Upper lobe of left lung (tissue), 6 donors: ENCODE measurements at places on chromosomes 1 and 21. TPM values are rescaled to one million over a fixed set of nuclear protein-coding genes. Genes with fewer than 3 reads are reported as not detected.
A peak's percentile ranks its signal among the peaks of the same experiment; 100 is the strongest.

DNA sequence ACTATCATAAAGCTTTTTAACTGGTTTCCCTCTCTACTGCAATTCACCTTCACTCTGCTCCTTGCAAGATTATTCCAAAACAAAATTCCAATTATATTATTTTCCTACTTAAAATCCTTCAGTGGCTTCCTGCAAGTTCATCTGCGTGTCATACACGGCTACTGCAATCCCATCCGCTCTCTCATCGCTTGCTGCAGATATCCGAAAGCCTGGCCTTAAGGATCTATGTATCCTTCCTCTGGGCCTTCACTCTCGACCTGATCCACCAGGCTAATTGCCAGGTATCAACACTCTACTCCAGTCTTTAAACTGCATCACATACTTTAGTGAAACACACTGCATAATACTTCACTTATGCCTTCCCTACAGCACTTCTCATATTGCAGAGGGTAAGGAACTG is 44.0 kb downstream of the VAV3 start:
- no peak overlapping the region for H3K27ac ChIP-seq
- no peaks in the 10 kb centered on the region for H3K4me1 ChIP-seq
- no peak overlapping the region for H3K4me3 ChIP-seq
- H3K36me3 ChIP-seq, result no peaks in the 10 kb centered on the region
- DNase-seq, result no peak
- no peaks in the 10 kb centered on the region for H3K27me3 ChIP-seq

PYHIN1 gene
- total RNA-seq, result 7.3 TPM

- no peak overlapping the region for H3K27ac ChIP-seq
- H3K4me3 ChIP-seq, result no peak overlapping the region
- no peak for DNase-seq
- no peaks in the 10 kb centered on the region for H3K4me1 ChIP-seq
- no peaks in the 10 kb centered on the region for H3K36me3 ChIP-seq
These were observed 26.1 kb upstream of the HUNK start for GRCh38 chr21:31846690-31847089.

OXCT2 gene
- 0.46 TPM for total RNA-seq

DNA sequence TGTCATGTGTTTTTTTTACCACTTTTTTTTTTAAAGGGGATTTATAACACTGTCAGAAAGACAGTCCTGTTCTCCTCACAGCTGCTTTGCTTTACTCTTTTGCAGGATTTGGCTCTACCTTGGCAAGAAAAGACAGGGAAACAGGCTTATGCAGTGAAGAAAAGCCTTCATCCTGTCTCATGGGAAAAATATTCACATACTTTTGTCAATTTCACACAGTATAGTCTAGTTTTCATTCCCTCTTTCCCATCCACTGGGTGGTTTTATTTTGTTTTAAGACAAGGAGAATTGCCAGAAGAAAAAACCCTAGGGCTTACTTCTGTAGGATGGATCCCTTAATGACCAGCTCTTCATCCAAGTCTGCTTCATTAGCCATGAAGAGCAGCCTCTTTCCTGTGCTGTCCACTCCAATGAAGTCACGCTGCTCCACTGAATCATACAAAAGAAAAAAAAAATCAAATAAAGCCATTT is 60.0 kb downstream of the EIF2B3 start:
- no peaks in the 10 kb centered on the region for H3K27me3 ChIP-seq
- no peak overlapping the region for H3K4me3 ChIP-seq
- no peak overlapping the region for H3K27ac ChIP-seq
- peaks cover 11% of the 10 kb centered on the region for H3K36me3 ChIP-seq
- no peaks in the 10 kb centered on the region for H3K4me1 ChIP-seq
- DNase-seq, result no peak

DNA sequence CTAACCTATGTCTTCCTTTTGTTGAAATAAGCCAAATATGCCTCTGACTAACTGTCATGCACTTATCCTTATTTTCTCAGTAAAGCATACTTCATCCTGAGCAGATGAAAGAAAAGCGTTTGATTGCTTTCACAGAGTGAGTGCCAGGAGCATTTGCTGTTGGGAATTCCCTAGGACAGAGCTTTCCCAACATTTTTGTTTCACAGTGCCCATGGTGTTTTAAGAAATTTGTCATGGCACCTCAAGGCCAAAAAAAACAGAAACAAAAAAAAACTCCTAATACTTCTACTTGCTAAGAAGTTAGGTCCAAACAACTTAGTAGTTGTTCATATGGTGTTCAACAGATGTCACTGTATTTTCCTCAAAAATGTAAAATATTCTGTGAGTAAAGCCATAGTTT is 120.8 kb upstream of the BMP8A start:
- no peak overlapping the region for H3K4me3 ChIP-seq
- DNase-seq, result no peak
- H3K36me3 ChIP-seq, result peaks cover 71% of the 10 kb centered on the region
- no peaks in the 10 kb centered on the region for H3K27me3 ChIP-seq
- no peak overlapping the region for H3K27ac ChIP-seq

GRCh38 chr1:234555390-234556024 is 54.5 kb downstream of the IRF2BP2 start:
- no peaks in the 10 kb centered on the region for H3K36me3 ChIP-seq
- H3K27ac ChIP-seq, result no peak overlapping the region
- no peak for DNase-seq
- no peaks in the 10 kb centered on the region for H3K27me3 ChIP-seq

DNA sequence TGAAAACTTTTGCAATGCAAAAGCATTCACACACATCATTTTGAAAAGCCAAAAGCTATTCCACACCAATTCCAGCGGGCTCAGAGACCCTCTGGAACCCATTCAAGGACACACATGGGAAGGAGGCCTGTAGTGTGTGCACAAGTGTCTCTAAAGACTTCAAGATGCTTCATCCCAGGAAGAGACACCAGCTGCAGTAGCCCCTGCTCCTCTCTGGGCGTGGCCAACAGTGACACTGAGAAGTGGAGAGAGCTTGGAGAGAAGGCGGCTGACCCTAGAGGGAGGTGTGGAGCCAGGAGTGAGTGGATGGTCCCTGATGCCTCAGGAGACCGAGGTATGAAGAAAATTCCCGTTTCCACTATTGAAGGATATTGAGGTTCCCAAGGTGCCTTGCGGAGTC is 14.9 kb upstream of the TNNI1 start:
- no peak overlapping the region for H3K27ac ChIP-seq
- no peak for DNase-seq
- H3K36me3 ChIP-seq, result no peaks in the 10 kb centered on the region
- H3K4me3 ChIP-seq, result no peak overlapping the region

- peak overlapping the region; percentile 47 for H3K4me3 ChIP-seq
- no peaks in the 10 kb centered on the region for H3K36me3 ChIP-seq
- H3K27ac ChIP-seq, result no peak overlapping the region
- peaks cover 9% of the 10 kb centered on the region for H3K4me1 ChIP-seq
These were observed 3.2 kb upstream of the NBPF3 start for GRCh38 chr1:21436488-21437340.

- peaks cover 8% of the 10 kb centered on the region for H3K4me1 ChIP-seq
- H3K36me3 ChIP-seq, result no peaks in the 10 kb centered on the region
- H3K4me3 ChIP-seq, result no peak overlapping the region
- H3K27me3 ChIP-seq, result no peaks in the 10 kb centered on the region
- no peak overlapping the region for H3K27ac ChIP-seq
These were observed 239.8 kb downstream of the NFIA start for GRCh38 chr1:61322008-61322744.

DNA sequence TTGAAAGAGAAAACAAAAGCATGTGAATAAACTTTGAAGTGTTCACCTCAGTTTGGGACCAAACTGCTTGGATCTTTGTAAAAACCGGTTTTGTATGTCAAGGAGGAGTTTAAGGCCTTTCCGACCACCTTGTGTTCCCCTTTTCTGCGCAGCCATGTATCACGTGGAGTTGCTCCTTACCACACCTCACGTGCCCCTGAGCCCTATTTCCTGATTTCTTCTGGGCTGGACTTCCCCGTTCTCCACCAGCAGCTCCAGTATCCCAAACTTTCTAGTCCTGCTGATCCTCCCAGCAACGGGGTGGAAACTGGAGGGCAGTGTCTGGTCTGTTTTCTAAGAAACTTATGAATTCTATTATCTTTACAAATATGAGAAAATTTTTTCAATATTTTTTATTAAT is 1.6 kb upstream of the SH3D21 start:
- no peak for DNase-seq
- H3K27me3 ChIP-seq, result no peaks in the 10 kb centered on the region
- no peak overlapping the region for H3K4me3 ChIP-seq
- peaks cover 36% of the 10 kb centered on the region for H3K36me3 ChIP-seq
- H3K4me1 ChIP-seq, result peaks cover 30% of the 10 kb centered on the region

DNA sequence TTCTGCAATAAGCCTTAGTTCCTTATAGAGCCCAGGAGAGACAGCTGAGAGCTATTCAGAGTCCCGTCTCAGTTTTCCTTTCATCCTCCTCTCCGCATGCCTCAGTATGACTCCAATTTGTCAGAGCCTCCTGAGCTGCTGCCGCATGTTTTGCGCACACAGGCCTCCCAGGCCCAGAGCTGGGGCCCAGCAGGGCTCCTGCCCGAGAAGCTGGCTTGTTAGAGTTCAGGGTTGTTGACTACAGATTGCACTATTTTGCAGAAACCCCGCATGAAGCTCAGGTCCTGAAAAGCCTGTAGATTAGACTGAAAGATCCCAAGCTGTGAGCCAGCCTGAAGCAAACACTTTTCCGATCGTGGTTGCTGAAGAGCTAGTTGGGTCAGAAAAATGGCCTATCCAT is 51.5 kb downstream of the IGSF5 start:
- H3K4me1 ChIP-seq, result no peaks in the 10 kb centered on the region
- H3K36me3 ChIP-seq, result no peaks in the 10 kb centered on the region
- H3K27ac ChIP-seq, result no peak overlapping the region
- peak; percentile 24 for DNase-seq
- H3K27me3 ChIP-seq, result no peaks in the 10 kb centered on the region

- peak overlapping the region; percentile 98 for H3K27ac ChIP-seq
- H3K36me3 ChIP-seq, result no peaks in the 10 kb centered on the region
- H3K27me3 ChIP-seq, result no peaks in the 10 kb centered on the region
- peak overlapping the region; percentile 66 for H3K4me3 ChIP-seq
- peaks cover 44% of the 10 kb centered on the region for H3K4me1 ChIP-seq
These were observed 167.7 kb downstream of the RUNX1 start for GRCh38 chr21:34881421-34881820.

- no peaks in the 10 kb centered on the region for H3K36me3 ChIP-seq
- H3K27ac ChIP-seq, result no peak overlapping the region
- no peak for DNase-seq
- H3K4me1 ChIP-seq, result no peaks in the 10 kb centered on the region
- no peak overlapping the region for H3K4me3 ChIP-seq
These were observed 82.2 kb downstream of the NIBAN1 start for GRCh38 chr1:184892116-184892515.

- H3K4me1 ChIP-seq, result no peaks in the 10 kb centered on the region
- no peak overlapping the region for H3K27ac ChIP-seq
- H3K4me3 ChIP-seq, result no peak overlapping the region
- no peaks in the 10 kb centered on the region for H3K36me3 ChIP-seq
These were observed 18.7 kb upstream of the OR6N2 start for GRCh38 chr1:158799689-158800088.

GBP4 gene
- 27.4 TPM for total RNA-seq

TRIM67 gene
- not detected for total RNA-seq

NTMT2 gene
- not detected for total RNA-seq

DNA sequence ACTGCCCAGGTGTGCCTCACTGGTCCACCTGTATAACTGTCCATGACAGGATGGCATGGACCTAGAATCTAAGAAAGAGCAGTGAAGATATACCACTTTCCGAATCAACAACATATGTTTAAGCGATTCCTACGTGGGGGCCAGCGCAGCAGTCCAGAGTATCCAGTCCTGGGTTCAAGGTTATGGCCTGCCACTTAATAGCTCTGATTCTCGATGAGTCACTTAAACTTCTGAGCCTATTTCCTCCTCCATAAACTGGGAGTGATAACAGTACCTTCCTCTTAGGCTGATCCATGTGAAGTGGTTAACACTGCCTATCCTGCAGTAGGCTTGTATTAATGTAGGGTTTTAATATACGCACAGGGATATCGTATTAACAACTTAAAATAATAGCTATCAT is 2.8 kb downstream of the STPG1 start:
- H3K4me3 ChIP-seq, result no peak overlapping the region
- no peaks in the 10 kb centered on the region for H3K27me3 ChIP-seq
- no peaks in the 10 kb centered on the region for H3K36me3 ChIP-seq

GRCh38 chr1:198893141-198893540 is 254.3 kb downstream of the PTPRC start:
- H3K36me3 ChIP-seq, result no peaks in the 10 kb centered on the region
- H3K27me3 ChIP-seq, result no peaks in the 10 kb centered on the region
- no peak for DNase-seq
- H3K27ac ChIP-seq, result no peak overlapping the region
- H3K4me1 ChIP-seq, result peaks cover 4% of the 10 kb centered on the region
- no peak overlapping the region for H3K4me3 ChIP-seq

OVAAL gene
- not detected for total RNA-seq

DNA sequence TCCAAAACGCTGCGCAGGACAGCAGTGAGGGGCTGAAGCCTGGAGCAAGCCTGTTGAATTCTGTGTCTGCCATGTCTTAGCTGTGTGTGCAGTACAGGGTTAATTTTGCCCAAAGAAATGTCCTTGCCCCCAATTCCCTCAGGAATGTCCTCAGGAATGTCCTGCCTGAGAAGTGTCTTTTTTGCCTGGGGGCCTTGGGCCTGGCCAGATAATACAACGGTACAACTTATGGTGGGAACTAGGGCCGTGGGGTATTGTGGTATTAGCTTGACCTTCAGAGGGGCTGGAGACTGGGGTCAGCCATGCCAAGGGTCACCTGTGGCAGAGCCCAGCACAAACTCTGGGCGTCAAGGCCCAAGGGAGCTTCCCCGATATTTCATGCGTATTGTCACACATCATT is 107.7 kb downstream of the AJAP1 start:
- no peak overlapping the region for H3K4me3 ChIP-seq
- H3K27ac ChIP-seq, result no peak overlapping the region
- no peaks in the 10 kb centered on the region for H3K4me1 ChIP-seq
- no peaks in the 10 kb centered on the region for H3K36me3 ChIP-seq

TSACC gene
- 4.2 TPM for total RNA-seq

- H3K4me3 ChIP-seq, result no peak overlapping the region
- no peaks in the 10 kb centered on the region for H3K4me1 ChIP-seq
- H3K27me3 ChIP-seq, result no peaks in the 10 kb centered on the region
- H3K27ac ChIP-seq, result no peak overlapping the region
- peaks cover 5% of the 10 kb centered on the region for H3K36me3 ChIP-seq
These were observed 187.8 kb downstream of the COQ8A start for GRCh38 chr1:227127891-227128290.

C2CD4D gene
- 0.51 TPM for total RNA-seq

- H3K4me3 ChIP-seq, result no peak overlapping the region
- H3K27me3 ChIP-seq, result peaks cover 33% of the 10 kb centered on the region
These were observed 5.4 kb downstream of the PAX7 start for GRCh38 chr1:18635891-18636595.

NHLH1 gene
- total RNA-seq, result not detected
